Naive B cell (primary cell): ENCODE measurements at places on chromosomes 7 and 10.

GRCh38 chr7:31747553-31747952 is 60.5 kb downstream of the PPP1R17 start:
- no peak for DNase-seq

GRCh38 chr10:119025776-119026175 is 3.7 kb upstream of the NANOS1 start:
- DNase-seq: no peak

- DNase-seq: no peak
These were observed 157.5 kb upstream of the TNS3 start for GRCh38 chr7:47739301-47739875.

DNA sequence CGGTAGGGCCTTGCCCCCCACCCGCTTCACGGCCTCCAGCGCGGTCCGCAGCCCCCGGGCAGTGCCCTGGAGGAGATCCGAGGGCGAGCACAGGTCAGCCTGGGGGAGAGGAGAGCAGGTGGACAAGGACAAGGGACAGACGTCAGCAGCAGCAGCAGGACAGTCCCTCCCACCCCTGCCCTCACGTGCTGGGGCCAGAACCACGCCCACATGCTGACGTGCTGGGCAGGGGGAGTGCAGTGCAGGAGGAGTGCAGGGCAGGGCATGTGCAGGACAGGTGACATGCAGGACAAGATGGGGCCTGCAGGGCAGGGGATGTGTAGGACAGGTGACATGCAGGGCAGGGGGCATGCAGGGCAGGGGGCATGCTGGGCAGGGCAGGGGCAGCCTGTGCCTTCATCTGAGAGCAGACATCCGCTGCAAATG is 1.5 kb upstream of the SAP25 start:
- DNase-seq: no peak

- DNase-seq: no peak
These were observed 17.1 kb downstream of the RAPGEF5 start for GRCh38 chr7:22339725-22340390.

- no peak for DNase-seq
These were observed 2.0 kb upstream of the GTPBP4 start for GRCh38 chr10:986137-986825.

DNA sequence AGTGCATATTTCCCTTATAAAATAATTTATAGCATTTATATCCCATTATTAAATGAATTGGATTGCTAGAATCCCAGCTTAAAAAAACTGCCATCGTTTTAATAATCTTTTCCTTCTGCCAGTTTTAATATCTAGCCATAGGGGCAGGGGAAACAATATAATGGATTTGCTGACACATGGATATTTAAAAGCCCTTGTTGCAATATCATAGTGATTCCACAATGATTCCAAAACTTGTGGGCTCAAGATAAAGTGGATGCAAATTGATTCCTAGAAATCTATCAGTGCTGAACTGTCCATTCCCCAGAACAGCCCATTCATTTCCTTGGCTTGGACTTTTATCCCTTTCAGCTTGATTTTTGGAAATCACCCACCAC is 2.6 kb downstream of the CPA2 start:
- DNase-seq: no peak

- no peak for DNase-seq
These were observed 202.4 kb downstream of the ELFN1 start for GRCh38 chr7:1872191-1873069.

DNA sequence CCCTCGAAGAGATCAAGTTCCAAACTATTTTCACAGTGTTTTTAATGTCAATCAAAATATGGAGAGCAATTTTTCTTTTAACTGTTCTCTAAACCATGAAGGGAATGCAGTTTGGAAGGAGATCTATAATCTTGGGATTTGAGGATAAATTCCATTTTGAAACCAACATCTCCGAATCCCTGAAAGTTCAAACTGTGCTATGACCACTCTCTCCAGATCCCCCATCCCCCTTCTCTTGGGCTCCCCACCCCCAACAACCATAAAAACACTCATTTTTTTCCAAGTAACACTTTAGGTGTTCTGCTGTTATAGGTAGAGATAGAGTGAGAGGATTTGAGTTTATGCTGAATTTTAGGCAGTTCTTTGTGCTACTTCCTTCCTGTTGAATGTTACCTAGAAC is 1.7 kb downstream of the CALD1 start:
- no peak for DNase-seq

GRCh38 chr7:47762207-47762606 is 180.3 kb upstream of the TNS3 start:
- no peak for DNase-seq

DNA sequence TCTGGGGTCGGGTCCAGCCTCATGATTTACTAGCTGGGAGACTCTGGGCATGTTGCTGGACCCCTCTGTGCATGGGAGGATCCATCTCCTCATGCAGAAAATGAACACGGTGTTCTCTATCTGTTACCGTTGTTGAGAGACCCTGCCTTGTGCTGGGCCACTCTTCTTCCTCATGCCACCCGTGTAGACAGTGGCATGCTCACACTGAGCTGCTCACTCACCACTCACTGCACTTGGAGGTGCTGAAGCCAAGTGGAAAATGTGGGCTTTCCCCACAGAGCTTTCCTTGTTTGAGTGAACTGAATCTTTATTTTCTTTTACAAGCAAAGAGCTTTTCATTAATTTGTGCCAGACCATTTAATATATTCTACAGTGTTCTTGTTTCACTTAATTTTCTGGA is 77.5 kb upstream of the GDF10 start:
- no peak for DNase-seq
